NCI-H460 (cell line): ENCODE measurements at places on chromosomes 5 and 9.

DNA sequence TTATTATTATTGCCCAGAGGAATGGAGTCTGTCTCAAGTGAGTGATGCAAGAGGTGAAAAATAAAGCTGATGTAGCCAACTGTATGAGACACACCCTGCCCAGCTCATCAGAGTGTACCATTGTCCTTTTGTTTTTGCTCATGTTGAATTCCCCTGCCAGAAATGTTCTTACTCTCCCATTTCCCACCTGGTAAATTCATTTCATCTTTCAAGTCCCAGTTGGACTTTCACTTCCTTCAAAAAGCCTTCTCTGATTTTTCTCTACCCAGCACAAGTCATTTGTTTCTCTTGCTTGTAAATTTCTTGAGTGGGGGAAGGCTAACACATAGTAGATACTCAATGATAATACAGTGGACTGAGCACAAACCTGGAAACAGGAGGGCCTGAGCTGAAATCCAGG, 394.5 kb upstream of the ZNF462 start:
- no peak for DNase-seq

DNA sequence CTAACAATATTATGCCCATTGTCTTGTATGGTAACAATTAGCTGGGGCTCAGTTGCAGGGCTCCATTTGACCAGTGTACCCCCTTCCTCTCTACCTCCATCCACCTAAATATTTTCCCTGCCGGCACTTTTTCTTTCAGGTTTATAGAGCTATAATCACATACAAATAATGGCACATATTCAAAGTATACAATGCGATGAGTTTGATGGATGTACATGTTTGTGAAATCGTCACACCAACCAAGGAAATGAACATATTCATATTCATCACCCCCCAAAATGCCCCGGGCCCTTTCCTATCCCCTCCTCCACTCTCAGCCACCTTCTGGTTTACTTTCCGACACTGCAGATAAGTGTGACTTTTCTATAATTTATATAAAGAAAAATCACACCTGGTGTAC, 351.5 kb downstream of the GADD45G start:
- no peak for DNase-seq

- no peak for DNase-seq
Measured at GRCh38 chr5:22779499-22779898, 73.6 kb downstream of the CDH12 start.

DNA sequence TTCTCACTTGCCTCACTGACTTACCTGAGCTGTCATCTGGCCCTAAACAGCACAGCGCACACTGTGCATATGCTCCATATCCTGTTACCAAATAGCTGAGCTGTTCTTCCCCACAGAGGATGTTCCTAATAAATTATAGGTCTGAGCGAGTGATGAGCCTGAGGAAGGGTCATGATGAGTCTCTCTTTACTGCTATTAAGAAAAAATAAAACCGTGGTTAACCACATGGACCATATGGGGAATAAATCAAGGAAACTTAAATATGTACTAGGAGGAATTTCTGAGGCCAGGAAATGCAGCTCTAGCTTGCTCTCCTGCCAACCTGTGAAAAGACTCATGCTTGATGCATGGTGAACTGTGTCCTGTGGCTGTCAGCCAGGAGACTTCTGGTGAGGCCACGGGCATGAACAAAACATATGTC, 424.8 kb upstream of the DMAC1 start:
- DNase-seq: no peak

DNA sequence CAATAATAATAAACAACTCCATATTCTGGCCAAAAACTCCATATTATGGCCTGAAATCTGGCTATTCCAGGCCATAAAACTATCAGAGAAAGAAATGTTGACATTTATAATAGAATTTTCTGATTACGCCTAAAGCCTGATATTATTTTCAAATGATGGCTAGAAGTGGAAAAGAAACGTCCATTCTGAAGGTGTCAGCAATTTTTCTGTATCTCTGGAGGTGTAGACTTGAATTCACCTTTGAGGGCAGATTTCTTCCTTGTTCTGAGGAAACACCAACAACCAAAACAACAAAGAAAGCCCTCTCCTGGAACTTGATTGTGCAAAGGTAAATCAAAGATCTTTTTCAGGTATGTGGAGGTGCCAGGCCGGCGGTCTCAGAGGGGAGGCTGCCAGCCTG, 390.7 kb downstream of the DMAC1 start:
- DNase-seq: no peak

- DNase-seq: no peak
Measured at GRCh38 chr5:178426326-178427130, 163.7 kb downstream of the COL23A1 start.

- no peak for DNase-seq
Measured at GRCh38 chr9:120910643-120911042, 16.0 kb downstream of the TRAF1 start.

DNA sequence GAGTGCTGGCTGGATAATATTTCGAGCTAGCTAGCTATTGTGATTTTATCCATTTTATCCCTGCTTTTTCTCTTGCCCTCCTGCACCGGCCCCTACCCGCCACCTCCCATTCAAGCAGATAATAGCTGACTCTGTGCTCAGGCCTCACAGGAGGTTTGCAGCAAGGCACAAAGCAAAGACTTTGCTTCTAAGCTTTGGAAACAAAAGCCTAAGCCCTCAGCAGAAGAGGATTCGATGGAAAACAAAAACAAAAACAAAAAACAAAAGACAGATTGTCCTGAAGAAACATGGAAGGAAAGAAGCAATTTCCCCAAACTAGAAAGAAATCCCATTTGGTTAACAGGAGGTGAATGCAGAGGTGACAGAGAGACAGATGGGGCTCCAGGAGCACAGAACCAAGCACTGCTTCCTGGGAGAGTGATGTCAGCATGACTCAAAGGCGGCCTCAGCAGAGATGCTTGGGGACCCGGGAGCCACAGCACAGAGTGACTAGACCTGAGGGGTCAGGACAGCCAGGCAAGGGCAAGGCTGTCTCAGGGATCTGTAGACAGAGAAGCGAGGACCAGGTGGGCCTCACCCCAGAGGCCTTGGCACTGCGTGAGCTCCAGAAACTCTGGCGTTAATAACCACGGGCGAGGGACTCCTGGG, 28.4 kb downstream of the MTX3 start:
- no peak for DNase-seq

DNA sequence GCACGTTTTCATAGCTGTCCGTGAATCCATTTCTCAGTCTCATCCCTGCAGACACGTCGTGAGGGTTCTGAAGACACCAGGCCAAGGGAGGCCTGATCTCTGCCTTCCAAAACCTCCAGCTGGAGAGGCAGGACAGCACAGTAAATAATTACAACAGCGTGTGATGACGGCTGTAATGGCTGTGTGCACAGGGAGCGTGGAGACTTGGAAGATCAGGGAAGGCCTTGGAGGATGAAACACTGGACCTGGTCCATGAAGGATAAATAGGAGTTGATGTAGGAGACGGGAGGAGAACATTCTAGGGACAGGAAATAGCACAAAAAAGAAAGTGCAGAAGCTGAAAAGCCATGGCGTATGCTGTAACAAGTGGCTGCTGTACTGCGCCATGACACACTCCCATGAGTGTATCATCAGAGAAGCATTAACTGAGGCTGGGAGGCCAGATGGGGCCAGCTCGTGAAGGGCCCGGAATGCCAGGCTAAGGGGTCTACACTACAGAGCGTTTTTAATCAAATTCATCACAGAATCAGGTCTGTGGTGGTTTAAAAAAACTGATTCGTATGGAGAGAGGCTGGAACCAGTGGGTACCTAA, 97.2 kb downstream of the CRB2 start:
- DNase-seq: no peak

GRCh38 chr9:114989600-114990410, 59.4 kb upstream of the TNFSF8 start:
- no peak for DNase-seq

DNA sequence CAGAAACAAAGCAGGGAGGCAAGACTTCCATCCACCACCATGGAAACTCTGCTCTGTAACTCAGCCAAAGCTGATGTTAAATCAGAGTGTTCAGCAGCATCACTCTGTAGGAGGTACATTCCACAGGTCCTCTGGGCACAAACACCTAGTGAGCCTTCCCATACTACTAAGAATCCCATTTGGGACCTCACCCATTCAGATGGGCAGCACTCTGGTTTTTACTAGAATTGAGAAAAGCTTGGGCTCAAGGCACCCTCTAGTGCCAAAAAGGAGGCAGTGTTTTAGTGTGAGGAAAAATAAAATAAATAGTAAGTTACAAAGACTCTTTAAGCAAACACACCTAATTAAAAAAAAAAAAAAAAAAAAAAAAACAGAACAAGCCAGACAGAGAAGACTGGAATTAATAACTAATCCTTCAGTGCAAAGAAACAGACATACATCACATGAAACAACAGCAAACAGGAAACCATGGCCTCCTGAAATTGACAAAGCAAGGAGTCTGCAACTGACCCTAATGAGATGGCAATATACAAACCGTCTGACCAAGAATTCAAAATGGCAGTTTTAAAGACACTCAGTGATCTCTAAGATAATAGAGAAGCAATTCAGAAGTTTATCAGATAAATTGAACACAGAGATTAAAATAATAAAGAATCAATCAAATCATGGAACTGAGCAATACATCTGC, 159.5 kb downstream of the GNA14 start:
- no peak for DNase-seq

DNA sequence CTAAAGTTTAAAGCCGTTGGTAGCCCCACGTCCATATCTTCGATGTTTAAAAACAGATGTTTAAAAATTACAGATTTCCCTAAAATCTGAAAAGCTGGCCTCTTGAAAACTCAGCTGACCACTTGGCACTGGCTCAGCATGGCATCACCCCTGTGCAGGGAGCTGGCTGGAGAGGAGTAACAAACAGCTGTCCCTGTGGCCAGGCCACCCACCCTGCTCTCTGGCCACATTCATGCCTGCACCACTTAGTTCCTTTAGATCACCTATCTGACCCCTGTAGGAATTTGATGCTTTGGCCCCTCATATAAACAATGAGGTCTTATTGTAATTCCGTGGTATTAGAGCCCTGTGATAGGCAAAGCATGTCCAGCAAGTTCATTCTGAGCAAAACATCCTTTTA, 107.5 kb downstream of the FRMD3 start:
- DNase-seq: no peak

- no peak for DNase-seq
Measured at GRCh38 chr5:30605693-30606268, 587.7 kb upstream of the CDH6 start.

DNA sequence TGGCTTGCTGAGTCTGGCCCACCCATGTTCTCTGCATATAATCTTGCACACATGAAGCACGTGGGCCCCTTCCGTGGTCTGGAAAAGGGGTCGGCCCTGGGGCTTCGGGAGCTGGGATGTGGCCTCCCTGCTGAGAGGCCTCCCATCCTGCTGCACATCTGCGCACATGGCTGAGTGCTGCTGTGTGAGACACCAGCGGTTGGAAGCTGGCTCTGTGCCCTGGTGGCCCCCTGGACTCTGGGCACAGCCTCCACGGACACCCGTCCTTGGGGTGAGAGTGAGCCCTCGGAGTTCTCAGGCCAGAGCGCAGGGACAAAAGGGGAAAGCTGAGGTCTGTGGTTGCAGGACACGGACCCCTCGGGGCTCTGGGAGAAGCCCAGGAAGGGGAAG, 115.8 kb downstream of the RXRA start:
- no peak for DNase-seq

DNA sequence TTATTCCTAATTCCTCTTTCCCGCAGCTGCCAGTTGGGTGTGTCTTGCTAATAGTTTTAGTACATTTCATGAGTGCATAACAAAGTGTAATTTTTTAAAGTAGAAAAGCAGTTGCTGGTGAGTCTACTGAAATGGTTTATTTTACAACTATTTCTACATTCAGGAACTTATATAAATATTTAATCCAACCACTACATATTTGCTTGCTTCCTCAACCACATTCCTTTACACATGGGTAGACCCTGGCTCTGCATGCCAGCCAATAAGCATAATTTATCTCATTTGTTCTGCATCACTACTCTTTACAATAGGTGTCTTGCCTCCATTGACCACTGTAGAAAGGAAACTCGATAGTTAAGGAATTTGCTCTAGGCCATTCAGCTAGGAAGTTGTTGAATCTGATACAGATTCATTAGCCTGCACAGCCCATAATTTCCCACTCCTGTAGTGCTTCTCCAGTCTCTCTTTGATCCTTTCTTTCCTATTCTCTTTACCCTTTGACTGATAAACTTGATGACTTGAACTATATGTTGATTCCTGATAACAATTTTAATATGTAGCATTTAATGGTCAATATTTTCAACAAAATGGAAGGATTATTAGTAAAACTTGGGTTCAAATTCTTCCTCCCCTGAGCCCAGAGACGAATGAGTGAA, 342.5 kb upstream of the ACTBL2 start:
- DNase-seq: peak; percentile 36

DNA sequence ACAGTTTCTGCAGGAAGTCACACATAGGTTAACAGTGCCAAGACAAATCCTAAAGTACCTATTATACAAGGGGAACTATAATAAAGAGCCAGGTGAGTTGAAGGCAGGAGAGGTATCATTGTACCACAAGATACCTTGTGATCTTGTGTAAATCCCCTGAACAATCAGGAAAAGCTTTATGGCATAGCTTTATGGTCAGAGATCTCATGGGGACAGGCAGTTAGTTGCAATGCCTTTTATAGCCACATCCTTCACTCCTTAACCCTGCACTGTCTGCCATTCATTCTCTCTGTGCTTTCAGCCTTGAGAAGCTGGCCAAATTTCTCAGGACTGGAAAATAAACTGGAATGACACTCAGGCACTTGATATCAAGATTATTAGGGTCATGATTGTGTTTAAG, 97.0 kb downstream of the GHR start:
- no peak for DNase-seq

- no peak for DNase-seq
Measured at GRCh38 chr5:114957384-114957783, 212.3 kb downstream of the TRIM36 start.

DNA sequence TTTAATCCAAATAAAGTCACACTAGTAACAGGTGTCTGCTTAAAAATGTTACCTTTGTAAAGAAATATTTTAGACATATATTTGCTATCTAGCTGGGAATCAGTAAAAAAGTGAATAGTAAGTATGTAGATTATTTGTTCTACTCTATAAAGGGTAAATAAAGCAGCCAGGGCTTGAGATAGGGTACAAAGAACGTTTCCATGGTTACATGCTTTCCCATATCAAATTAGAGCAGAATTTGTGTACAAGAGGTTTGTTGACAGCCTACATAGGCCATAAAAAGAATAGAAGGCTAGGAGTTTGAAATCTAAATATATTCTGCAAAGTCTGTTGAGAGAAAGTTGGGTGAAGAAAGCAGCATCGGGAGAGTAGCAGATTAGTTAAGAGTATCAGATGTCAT, 160.9 kb upstream of the POU5F2 start:
- DNase-seq: no peak

GRCh38 chr9:127176631-127177030, 54.2 kb upstream of the ANGPTL2 start:
- DNase-seq: no peak

- no peak for DNase-seq
Measured at GRCh38 chr9:86286278-86286677, 3.9 kb upstream of the ISCA1 start.

DNA sequence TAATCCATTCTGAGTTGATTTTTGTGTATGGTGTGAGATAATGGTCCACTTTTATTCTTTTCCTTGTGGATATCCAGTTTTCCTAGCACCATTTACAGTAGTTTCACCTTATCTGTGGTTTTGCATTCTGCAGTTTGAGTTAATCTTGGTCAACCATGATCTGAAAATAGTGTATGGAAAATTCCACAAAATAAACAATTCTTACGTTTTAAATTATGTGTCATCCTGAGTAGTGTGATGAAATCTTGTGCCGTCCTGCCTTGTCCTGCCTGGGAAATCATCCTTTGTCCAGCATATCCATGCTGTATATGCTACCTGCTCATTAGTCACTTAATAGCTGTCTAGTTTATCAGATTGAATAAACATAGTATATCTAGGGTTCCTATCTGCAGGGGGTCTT, 42.1 kb downstream of the CDC42SE2 start:
- no peak for DNase-seq
